ENCODE measurements at places on chromosomes 2 and 18.
A peak's percentile ranks its signal among the peaks of the same experiment; 100 is the strongest.

GRCh38 chr2:28411166-28411755, 18.6 kb downstream of the FOSL2 start:
- peaks cover 46% of the 10 kb centered on the region for H3K4me1 ChIP-seq
- peak overlapping the region; percentile 99 for H3K27ac ChIP-seq
- H3K36me3 ChIP-seq: peaks cover 3% of the 10 kb centered on the region

GRCh38 chr2:9055471-9055870, 52.0 kb upstream of the MBOAT2 start:
- H3K27ac ChIP-seq: no peak overlapping the region
- no peak overlapping the region for H3K4me3 ChIP-seq
- H3K27me3 ChIP-seq: peaks cover 15% of the 10 kb centered on the region
- no peak for DNase-seq
- no peaks in the 10 kb centered on the region for H3K36me3 ChIP-seq
- H3K4me1 ChIP-seq: peaks cover 3% of the 10 kb centered on the region

DNA sequence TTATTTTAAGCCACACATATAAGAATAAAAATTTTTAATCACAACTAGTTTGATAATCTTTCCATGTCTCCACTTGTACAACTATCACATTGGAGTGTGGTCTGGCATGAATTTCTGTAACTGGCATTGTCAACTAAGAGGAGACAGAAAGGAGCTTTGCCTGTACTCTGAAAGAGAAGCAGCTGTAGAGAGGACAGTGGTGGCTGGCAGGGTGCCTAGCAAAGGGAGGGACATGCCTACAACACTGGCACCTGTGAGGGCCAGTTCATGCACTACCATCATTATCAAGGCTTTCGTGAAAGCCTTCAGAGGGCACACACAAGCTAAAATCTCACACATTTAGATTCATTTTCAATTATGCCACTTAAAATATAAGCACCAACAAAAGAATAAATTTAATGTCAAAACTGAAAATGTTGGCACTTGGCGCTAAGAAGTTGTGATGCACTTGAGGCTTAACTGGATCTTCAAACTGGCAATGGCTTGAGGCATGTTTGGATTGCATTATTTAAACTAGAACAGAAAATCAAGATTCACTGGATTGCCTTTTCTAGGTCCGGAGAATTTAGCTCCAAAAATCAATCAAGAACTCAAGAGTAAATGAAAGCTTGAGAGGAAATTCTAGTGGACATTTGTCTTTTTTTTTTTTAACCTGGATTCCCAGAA, 238.6 kb downstream of the ZNF385B start:
- H3K36me3 ChIP-seq: no peaks in the 10 kb centered on the region
- no peak for DNase-seq
- H3K27ac ChIP-seq: no peak overlapping the region

DNA sequence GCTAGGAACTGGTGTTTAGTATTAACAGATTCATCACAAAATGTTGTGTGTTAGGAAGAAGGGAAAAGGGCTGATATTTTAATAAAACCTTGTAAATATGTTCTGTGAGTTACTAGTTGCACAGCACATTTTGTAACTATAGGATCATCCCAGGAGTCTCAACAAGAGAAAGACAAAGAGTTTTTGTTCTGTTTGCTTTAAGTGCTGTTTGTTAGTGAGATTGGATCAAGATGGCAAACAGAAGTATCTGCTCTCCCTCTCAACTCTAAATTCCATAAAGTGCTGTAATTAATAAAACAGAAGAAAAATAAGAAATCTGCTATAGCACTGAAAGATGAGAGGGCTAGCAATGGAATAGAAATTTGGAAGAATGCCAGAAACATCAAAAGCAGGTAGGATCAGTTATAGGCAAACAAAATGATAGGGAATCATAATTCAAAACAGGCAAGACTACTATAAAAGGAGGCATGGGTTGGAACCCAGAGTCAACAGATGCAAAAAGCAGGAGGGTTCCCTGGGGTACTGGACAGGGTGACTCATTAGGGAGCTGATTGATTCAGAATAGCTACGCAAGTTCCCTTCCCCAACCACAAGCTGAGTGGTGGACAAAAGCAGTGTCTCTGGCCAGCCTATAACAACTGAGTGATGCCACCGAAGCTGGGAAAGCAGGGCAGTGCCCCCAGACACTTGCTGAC, 75.8 kb downstream of the DYNC1I2 start:
- peaks cover 12% of the 10 kb centered on the region for H3K36me3 ChIP-seq
- H3K4me1 ChIP-seq: no peaks in the 10 kb centered on the region
- DNase-seq: no peak
- no peak overlapping the region for H3K27ac ChIP-seq

- peak within 1 kb of the TSS; percentile 85 for H3K4me3 ChIP-seq
- peaks cover 5% of the 10 kb centered on the region for H3K36me3 ChIP-seq
- H3K27ac ChIP-seq: no peak within 1 kb of the TSS
- peaks cover 75% of the 10 kb centered on the region for H3K27me3 ChIP-seq
- H3K4me1 ChIP-seq: peaks cover 18% of the 10 kb centered on the region
- no peak for DNase-seq
These were observed at the start of gene MEIS1 for GRCh38 chr2:66434679-66435548. MEIS1 (plus strand) TSS chr2:66435125; CDS start chr2:66435857, 732 bp downstream.

GRCh38 chr2:170420961-170421687, 243.2 kb downstream of the MYO3B start:
- H3K4me3 ChIP-seq: no peak overlapping the region
- H3K27me3 ChIP-seq: peaks cover 38% of the 10 kb centered on the region
- no peak for DNase-seq

DNA sequence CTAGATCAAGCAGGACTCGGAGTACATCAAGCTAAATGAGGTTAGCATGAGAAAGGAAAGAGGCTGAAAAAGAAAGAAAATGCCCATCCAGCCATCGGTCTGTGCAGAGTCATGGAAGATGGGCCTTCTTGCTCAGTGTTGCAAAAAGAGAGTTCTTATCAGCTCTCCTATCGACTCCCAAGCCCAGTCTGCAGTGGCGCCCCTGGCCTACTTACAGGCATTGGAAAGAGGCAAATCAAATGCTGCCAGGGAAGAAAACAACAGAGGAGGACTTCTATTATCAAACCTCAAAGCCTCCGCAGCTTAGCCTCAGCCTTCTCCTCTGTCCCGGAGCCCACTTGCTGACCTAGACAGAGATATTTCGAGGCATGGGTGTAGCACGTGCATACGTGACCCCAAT, 66.0 kb downstream of the CDH2 start:
- H3K27me3 ChIP-seq: no peaks in the 10 kb centered on the region
- H3K4me1 ChIP-seq: no peaks in the 10 kb centered on the region
- no peak for DNase-seq
- no peaks in the 10 kb centered on the region for H3K36me3 ChIP-seq
- H3K4me3 ChIP-seq: no peak overlapping the region

DNA sequence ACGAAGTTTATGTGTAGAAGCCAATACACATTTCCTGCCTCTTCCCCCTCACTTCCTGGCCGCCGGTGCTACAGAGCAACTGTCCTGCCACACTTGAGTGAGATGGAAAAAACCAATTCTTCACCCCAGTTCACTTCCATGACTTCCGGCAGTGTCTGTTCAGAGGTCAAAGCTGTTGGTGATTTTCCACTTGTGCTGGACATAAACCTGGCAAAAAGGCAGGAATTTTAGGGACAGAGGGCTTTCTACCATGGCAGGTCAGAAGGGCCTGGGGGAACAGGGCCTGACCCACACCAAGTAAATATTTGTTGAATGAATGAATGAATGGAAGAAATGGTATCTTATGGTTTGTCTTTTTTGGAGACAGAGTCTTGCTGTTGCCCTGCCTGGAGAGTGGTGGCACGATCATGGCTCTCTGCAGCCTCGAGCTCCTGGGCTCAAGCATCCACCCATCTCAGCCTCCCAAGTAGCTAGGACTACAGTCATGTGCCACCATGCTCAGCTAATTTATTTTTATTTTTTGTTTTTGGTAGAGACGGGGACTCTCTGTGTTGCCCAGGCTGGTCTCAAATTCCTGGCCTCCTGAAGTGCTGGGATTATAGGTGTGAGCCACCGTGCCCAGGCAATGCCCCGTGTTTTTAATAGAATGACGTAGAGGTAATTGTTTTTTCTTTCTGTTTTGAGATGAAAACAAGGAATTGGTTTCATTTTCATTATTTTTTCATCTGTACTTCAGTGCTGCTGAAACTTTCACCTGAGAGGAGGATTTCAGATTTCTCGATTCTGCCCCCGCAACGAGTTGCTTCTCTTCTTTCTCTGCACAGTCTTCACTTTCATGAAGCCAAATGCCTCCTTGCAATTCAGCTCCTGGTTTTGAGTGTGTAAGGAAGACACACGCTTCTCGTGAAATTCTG, 48.0 kb upstream of the LPIN2 start:
- peaks cover 49% of the 10 kb centered on the region for H3K4me1 ChIP-seq
- H3K27ac ChIP-seq: peak overlapping the region; percentile 100
- no peaks in the 10 kb centered on the region for H3K27me3 ChIP-seq
- no peak for DNase-seq
- H3K36me3 ChIP-seq: no peaks in the 10 kb centered on the region

DNA sequence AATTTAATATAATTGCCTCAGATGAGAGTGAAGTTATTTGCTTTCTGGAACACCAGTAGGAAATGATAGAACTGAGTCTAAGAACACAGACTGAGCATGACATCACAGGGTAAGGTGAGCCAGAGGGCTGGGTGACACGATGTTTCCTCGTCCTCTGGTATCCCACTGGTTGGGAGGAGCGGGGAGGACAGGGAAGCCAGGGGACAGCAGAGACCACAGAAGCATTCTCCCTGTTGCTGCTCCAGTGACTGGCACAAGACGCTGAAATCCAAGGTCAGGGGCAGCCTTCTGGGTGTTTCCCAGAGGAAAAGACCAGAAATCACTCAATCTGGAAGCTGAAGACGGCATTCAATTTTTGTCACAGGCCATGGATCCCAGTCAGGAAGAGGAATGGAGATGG, 363.4 kb upstream of the SOX11 start:
- H3K27ac ChIP-seq: no peak overlapping the region
- no peaks in the 10 kb centered on the region for H3K27me3 ChIP-seq
- H3K4me1 ChIP-seq: no peaks in the 10 kb centered on the region

DNA sequence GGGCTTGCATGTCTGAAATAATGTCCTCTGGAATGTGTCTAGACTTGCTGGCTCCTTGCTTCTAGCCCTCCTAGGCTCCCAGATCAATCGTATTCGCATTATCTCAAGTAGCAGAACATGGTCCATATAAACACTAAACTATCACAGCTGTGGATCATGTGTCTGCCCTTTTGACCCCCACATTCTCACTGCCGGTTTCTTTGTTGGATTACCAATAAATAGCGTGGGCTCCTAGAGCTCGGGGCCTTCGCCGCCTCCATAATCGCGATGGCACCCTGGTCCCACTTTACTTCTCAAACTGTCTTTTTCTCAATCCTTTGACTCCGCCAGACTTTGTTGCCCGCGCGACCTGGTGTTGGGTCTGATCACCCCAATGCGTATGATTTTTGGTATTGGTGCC, 6.3 kb upstream of the SCYGR8 start:
- H3K27me3 ChIP-seq: peaks cover 26% of the 10 kb centered on the region

- no peaks in the 10 kb centered on the region for H3K27me3 ChIP-seq
- no peak overlapping the region for H3K4me3 ChIP-seq
- H3K4me1 ChIP-seq: no peaks in the 10 kb centered on the region
These were observed 90.4 kb downstream of the SCN3A start for GRCh38 chr2:165113414-165113813.

DNA sequence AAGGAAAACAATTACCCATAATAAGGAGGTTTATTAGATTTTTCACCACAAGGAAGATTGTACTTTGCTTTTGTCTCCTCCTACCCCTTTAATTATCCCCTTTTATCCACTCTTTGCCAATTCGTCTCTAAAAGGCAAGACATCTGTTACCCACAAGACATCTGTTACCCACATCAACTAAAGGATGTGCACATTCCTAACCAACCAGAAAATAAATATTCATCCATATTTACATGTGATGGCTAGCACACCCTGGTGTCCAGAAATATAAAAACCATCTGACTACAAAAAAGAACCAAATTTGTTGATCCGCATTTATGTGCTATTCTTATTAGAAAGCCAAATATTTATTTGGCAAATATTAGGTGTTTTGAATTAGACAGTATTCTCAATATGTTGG, 35.7 kb downstream of the ACVR1C start:
- H3K27me3 ChIP-seq: no peaks in the 10 kb centered on the region
- H3K4me3 ChIP-seq: no peak overlapping the region
- no peak for DNase-seq
- peaks cover 7% of the 10 kb centered on the region for H3K4me1 ChIP-seq

GRCh38 chr18:71754246-71754645, 789.9 kb downstream of the CBLN2 start:
- H3K27me3 ChIP-seq: no peaks in the 10 kb centered on the region
- no peaks in the 10 kb centered on the region for H3K4me1 ChIP-seq
- H3K36me3 ChIP-seq: peaks cover 2% of the 10 kb centered on the region
- no peak for DNase-seq

- H3K4me3 ChIP-seq: no peak overlapping the region
- H3K4me1 ChIP-seq: peaks cover 18% of the 10 kb centered on the region
- H3K27ac ChIP-seq: no peak overlapping the region
- peaks cover 11% of the 10 kb centered on the region for H3K27me3 ChIP-seq
These were observed 21.0 kb downstream of the FHL2 start for GRCh38 chr2:105377871-105378270.

- H3K27ac ChIP-seq: no peak overlapping the region
- H3K27me3 ChIP-seq: no peaks in the 10 kb centered on the region
- peaks cover 12% of the 10 kb centered on the region for H3K4me1 ChIP-seq
- no peaks in the 10 kb centered on the region for H3K36me3 ChIP-seq
These were observed 36.8 kb upstream of the SEMA4C start for GRCh38 chr2:96906729-96907114.

- no peaks in the 10 kb centered on the region for H3K36me3 ChIP-seq
- peak overlapping the region; percentile 77 for H3K4me3 ChIP-seq
- peak overlapping the region; percentile 41 for H3K27ac ChIP-seq
- DNase-seq: no peak
These were observed 25.2 kb downstream of the MYCN start for GRCh38 chr2:15965564-15966019.

DNA sequence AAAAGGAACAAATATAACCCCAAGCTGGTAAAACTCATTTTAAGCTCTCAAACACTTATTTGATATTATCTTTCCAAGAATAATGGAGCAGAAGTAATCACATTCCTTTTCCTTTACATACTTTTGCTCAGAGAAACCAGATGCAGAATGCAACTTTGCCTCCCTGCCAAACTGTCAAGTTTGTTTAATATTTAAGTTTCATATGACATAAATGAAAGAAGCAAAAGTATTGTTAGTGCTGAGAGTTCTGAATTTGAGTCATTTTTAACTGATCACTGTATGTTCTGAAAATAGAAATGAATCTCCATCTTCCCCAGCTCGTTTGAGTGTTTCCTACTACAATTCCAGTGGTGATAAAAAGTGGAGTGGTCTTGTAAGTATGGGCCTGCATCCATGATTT, 423.4 kb downstream of the PID1 start:
- no peaks in the 10 kb centered on the region for H3K36me3 ChIP-seq
- no peaks in the 10 kb centered on the region for H3K27me3 ChIP-seq
- no peak for DNase-seq
- H3K4me1 ChIP-seq: no peaks in the 10 kb centered on the region

Data from T-helper 17 cell (primary cell).